ENCODE measurements at places on chromosomes 4 and X. TPM values are rescaled to one million over a fixed set of nuclear protein-coding genes. Genes with fewer than 3 reads are reported as not detected.

IL3RA gene
- total RNA-seq, result not detected

RHOXF2 gene
- total RNA-seq, result not detected

GRCh38 chr4:74339501-74339900 is 25.4 kb upstream of the EREG start:
- no peak for DNase-seq

GRCh38 chrX:97563531-97564133 is 679.9 kb downstream of the RPA4 start:
- DNase-seq, result no peak

ATXN3L gene
- not detected for total RNA-seq

FAM114A1 gene
- total RNA-seq, result 9.9 TPM

SFRP2 gene
- 156 TPM for total RNA-seq

DNA sequence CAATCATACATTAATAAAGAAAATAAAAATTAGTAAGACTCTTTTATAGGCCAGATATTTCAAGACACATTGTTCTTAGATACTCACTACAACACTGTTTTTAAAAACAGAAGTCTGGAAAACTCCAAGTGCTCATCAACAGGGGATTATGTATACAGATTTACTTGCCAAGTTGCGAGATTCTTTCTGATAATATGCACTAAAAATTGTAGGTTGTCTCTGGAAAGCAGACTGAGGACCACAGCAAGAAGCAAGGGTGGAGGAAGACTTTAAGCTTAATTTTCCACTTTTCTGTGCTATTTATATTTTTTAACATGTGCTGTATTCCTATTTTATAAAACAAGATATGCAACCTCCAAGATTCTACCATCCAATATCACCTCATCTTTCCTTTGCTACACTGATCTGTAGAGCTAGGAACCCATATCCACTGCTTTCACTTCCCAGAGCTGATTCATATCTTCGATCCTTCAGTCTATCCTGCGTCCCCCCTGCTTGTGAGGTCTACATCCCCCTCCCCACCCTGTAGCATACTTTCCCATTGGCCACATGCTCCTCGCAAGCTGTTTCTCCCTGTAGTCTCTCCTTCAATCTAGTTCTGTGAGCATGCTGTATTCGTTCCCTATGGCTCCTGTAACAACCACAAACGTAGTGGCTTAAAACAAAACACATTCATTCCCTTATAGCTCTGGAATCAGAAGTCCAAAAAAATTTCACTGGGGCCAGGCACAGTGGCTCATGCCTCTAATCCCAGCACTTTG is 15.7 kb downstream of the SOD3 start:
- no peak for DNase-seq

CLRN2 gene
- not detected for total RNA-seq

- no peak for DNase-seq
These were observed 412.5 kb upstream of the KLHL4 start for GRCh38 chrX:87105131-87105530.

GRCh38 chr4:152997288-152997687 is 61.2 kb downstream of the FHDC1 start:
- DNase-seq, result no peak

HCCS gene
- total RNA-seq, result 44.4 TPM

DNA sequence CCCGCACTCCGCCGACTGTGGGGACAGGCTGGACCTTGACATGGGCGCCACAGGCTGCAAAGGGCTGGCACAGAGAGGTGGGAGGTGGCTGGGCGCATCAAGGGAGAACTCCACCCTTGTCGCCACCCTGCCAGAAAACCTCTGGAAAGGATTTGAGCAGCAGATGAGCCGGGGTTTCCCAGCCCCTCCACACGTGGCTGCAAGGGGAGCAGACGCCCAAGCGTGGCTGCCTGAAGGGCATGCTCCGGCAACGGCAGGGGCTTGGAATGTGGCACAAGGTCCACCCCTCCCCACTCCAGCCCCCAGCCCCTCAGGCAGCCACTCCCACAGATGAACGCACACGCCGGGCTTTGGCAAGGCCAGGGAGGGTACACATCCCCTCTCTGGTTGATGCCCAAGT is 4.6 kb downstream of the BGN start:
- DNase-seq, result no peak

VSIG4 gene
- not detected for total RNA-seq

- no peak for DNase-seq
These were observed 72.7 kb downstream of the FNIP2 start for GRCh38 chr4:158841540-158841939.

DNA sequence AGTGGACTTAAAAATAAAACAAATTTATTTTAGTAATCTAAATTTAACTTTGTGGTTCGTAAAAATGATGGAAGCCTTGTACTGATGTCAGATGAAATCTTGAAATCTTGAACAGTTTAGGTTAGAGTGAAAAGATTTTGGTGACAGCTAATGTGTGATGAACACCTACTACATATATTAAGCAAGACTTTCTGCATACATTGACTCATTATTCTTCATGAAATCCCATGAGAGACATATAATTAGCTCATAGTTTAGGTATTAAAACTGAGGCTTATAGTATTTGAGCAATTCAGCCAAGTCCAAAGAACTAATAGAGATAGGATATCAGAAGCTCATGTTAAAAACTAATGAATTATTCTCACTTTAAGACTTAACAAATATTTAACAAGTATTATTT is 66.9 kb upstream of the PCDH7 start:
- no peak for DNase-seq

CPXCR1 gene
- not detected for total RNA-seq

DNA sequence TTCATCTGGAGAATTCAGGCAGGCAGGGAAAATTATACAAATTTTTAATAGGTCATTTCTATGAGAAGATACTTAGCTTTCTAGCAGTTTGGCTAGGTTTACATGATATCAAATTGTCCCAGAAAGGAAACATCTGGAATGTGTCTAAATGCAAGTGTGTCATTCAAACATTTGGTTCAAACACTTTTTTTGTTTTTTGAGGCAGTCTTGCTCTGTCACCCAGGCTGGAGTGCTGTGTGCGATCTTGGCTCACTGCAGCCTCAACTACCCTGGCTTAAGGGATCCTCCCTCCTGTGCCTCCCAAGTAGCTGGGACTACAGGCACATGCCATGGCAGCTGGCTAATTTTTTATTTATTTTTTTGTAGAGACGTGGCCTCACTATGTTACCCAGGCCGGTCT is 31.6 kb downstream of the SPARCL1 start:
- DNase-seq, result no peak

DNA sequence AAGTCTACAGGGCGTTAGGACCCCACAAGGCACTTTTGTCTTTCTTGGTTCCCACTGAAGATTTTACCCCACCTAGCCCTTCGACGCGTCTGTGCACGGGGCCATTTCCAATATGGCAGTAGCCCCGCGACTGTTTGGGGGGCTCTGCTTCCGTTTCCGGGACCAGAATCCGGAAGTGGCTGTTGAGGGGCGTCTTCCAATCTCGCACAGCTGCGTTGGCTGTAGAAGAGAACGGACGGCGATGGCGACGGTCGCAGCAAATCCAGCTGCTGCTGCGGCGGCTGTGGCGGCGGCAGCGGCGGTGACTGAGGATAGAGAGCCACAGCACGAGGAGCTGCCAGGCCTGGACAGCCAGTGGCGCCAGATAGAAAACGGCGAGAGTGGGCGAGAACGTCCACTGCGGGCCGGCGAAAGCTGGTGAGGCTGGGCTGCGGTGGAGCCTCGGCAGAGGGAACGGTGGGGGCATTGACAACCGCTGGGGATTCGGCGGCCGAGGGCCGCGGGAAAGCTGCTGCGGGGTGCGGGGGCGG is at the start of gene USP11:
TSS of gene USP11 (plus strand) at position 207 of the 530 bp plus-strand sequence. CDS start at position 242, 35 bp downstream.
- DNase-seq, result peak; percentile 79

GRCh38 chr4:48033825-48034413 is 17.3 kb downstream of the NIPAL1 start:
- no peak for DNase-seq

EDNRA gene
- 0.75 TPM for total RNA-seq

- no peak for DNase-seq
These were observed 67.6 kb downstream of the GLRA3 start for GRCh38 chr4:174761451-174761850.

DNA sequence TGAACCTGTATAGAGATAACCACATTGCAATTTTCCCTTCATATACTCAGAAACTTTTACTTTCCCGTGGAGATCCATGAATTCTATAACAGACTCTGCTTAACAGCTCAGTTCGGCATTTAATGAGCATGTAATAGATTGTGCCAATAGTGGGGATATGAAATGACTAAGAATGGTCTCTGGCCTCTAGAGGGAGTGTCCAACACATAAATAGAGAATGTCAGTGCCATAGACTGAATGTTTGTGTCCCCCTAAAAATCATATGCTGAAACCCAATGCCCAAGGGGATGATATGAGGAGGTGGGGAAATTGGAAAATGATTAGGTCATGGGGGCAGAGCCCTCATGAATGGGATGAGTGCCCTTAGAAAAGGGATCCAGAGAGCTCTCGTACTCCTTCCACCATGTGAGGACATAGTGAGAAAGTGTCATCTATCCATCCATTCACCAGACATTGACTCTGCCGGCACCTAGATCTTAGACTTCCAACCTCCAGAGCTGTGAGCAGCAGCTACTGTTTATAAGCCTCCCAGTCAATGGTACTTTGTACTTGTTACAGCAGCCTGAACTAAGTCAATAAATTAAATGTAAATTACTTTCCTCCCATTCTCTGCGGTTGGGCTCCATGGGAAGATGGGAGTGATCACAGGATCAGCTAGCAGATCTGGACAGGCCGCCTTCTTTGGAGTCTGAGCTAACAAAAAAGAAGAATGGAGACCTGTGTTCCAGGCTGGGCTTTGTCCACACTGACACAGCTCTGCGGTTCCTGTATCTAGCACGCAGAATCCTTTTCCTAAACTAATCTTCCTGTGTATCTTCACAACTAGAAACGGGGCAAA is 28.1 kb upstream of the HPSE start:
- DNase-seq, result no peak

GRCh38 chr4:63528256-63528991 is 880.8 kb downstream of the TECRL start:
- DNase-seq, result no peak

GRCh38 chrX:108601276-108601675 is 135.1 kb downstream of the IRS4 start:
- DNase-seq, result peak; percentile 38

GRCh38 chr4:137510557-137511265 is 21.6 kb downstream of the PCDH18 start:
- no peak for DNase-seq

RAB39B gene
- 7.2 TPM for total RNA-seq

DNA sequence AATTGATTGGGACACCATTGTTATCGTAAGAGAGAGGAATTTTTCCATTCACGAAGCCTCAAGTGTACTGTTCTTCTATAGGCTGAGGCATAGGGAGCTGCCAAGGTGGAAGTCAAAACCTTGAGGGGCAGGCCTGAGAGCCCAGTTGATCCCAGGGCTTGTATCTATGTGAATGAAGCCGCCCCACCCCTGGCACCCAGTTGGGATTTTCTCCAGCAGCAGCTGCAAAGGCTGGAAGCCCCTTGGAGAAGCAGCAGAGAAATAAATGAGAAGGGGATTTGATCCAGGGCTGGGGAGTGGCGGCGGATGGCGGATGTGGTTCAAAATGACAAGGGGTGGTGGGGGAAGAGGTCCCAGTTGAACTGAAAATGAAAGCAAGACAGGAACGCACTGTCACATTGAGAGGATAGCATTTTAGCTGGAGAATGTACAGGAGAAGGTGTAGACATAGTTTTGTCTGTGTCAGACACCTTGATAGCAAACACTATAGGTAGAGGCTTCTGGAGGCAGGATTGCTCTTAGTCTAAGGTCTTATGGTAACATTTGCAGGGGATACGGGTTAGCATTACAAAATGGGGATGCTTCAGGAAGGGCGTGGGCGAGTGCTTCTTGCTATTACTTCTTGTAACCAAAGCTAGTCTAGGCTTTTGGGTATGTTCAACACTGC is 32.6 kb downstream of the DOCK11 start:
- DNase-seq, result no peak

All from H9 (cell line).